Fibroblast of skin of left biceps (primary cell): ENCODE measurements at places on chromosomes 1 and 21.

DNA sequence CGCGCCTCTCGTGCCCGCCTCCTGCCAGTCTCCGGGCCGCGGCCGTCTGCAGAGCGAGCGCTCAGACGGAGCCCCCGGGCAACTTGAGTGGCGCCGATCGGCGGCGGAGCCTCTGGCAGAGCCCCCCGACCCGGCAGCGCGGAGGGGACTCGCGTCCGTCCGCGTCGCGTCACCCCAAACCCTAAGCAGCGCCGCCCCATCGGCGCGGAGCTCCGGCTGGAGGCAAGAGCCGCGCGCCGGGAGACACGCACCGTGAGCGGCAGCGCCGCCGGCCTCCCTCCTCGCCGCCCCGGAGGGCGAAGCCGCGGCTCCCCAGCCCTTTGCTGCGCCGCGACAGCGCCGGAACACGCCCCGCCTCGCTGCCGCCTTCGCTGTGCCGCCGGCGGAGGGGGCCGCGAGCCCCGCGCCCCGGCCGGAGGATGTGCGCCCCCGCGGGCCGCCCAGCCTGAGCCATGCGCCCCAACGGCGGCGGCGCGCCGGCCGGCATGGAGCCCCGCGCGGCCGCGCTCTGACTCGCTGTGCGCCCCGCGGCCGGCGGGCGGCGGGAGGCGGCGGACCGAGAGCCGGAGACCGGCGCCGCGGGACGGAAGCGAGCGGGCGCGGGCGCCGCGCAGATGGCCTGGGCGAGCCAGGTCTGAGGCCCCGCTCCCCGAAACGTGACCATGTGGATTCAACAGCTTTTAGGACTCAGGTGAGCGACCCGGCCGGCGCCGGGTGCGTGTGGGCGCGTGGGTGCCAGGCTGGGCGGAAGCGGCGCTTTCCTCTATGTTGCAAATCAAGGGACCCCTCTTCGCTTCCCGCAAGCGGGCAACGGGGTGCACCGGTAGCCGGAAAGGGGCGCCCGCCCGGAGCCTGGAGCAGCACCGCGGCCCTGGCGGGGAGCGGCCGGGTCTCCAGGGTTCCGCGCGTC is 610 bp downstream of the AJAP1 start:
- no peak for DNase-seq

DNA sequence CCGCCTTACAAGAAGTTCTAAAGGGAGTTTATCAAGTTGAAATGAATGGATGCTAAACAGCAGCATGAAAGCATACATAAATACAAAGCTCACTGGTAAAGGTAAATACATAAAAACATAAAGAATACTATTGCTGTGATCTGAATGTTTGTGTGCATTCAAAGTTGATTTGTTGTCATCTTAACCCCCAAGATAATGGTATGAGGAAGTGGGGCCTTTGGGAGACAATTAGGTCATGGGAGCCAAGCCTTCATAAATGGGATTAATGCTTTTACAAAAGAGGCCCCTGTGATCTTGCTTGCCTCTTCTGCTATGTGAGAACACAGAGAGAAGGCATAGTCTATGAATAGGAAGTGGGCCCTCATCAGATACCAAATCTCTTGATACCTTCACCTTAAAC is 209.0 kb upstream of the SAMSN1 start:
- DNase-seq: no peak

DNA sequence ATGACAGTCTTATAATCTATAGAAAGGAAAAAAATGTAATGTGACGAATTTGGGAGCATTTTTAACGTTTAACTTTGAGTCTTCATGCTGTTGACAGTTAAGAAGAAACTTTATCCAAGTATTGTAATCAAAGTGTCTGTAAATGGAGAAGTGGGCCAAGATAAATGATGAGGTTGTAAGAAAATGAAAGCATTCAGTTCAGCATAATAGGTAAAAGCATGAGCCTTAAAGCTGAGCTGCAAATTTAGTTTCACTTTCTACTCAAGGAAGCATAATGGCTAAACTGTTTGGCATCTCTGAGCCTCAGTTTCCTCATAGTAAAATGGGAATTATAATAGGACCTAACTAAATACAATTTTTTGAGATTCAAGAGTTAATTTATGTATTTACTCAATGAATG is 1554.8 kb downstream of the KCNT2 start:
- no peak for DNase-seq

DNA sequence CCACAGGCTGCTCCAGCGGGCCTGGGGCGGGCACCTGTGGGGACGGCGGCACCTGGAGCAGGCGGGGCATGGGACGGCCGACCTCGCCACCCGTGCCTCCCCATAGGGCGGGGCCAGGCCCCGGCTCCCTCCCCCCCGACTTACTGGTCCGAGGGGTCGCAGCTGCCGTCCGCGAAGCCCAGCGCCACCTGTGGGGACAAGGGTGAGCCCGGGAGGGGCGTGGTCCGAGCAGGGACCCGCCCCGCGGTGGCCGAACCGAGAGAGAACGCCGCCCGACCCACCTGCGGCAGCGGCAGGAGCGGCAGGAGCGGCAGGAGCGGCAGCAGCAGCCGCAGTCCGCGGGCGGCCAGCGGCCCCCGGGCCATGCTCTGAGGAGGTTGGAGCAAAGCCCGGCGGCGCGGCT is at the start of gene TMEM52:
TSS of gene TMEM52 (minus strand) at position 379 of the 403 bp plus-strand sequence. CDS start at position 365, 14 bp downstream.
- DNase-seq: no peak

- DNase-seq: peak; percentile 67
Observed at GRCh38 chr1:162905174-162906158, 44.5 kb upstream of the CCDC190 start.

- no peak for DNase-seq
Observed at GRCh38 chr1:153348511-153349362, at the start of gene PGLYRP4. TSS of gene PGLYRP4 (minus strand) at chr1:153348841. CDS start at chr1:153347932, 909 bp downstream.

DNA sequence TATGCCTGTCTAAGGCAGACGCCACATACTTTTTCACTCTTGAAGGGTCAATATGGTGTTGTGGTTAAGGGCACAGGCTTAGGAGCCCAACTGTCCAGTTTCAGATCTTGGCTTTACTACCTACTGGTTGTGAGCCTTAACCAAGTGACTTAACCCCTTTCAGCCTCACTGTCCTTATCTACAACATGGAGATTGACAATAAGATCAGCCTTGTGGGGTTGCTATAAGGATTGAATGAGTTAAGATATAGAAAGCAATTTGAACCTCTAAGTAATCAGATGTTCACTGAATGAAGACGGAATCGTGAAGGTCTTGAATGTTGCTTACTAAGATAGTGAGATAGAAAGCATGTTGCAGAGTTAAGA is 121.3 kb upstream of the JUN start:
- no peak for DNase-seq

DNA sequence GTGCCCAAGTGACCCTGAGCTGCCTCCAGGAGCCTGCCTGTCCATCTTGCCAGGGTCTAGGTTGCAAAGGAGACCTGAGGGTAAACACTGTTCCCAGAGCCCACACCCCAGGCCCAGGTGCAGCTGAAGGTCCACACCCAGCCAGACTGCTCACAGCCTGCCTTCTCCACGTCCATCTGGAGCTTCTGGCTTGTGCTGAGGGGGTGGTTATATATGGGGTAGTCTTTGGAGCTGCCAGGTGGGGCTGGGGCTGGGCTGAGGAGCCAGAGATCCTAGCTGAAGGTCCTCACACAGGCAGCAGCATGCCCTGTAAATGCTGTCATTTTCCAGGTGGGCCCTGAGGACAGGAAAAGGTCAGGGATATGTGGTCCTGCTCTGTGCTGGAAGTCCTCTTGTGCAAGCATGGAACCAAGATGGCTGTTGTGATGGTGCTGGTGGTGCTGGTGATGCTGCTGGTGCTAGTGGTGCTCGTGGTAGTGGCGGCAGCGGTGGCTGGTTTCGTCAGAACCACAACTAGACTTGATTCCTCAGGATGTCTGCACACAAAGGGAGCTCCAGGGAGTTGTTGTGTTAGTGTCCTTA is 182.7 kb downstream of the MATN1 start:
- DNase-seq: no peak

DNA sequence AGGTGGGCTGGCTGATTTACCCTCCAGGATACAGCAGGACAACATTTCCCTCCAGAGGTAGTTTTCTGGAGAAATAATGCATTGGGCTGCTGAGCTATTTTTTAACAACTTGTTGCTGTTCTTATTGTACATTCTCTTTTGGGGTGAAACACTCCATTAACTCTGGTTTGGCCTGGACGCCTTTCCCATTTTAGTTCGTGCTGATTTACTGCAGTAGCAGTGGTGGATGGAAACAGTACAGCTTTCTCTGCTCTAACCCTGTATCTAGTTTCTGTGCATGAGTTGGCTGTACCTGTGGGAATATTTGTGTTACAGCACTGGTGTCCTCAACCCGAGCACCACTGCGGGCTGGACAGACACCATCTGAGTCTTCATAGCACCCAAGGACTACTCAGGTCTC is 325.3 kb downstream of the ASTN1 start:
- no peak for DNase-seq

- no peak for DNase-seq
Observed at GRCh38 chr1:92960395-92961130, 699 bp downstream of the DIPK1A start.

DNA sequence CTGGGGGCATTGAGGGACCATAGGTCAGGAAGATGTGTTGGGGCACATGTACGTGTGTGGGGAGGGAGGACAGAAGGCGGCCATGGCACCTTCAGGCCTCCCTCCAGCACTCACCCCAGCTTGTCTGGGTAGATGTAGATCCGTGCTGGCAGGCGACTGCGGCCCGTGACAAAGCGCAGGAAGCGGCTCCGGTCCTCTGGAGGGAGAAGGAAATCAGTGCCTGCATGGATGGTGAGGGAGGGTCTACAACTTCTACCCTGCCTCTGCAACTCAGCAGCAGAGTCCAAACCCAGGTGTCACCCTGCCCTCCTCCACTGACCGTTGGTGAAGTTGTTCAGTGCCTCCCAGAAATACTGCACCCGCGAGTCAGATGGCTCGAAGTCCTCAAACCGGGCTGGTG is 7.4 kb downstream of the HECTD3 start:
- DNase-seq: no peak

- DNase-seq: no peak
Observed at GRCh38 chr1:50750021-50750619, 209.9 kb downstream of the FAF1 start.

GRCh38 chr21:17257784-17258183 is 255.1 kb upstream of the CXADR start:
- DNase-seq: no peak

- no peak for DNase-seq
Observed at GRCh38 chr1:1593834-1594601, 5.9 kb downstream of the FNDC10 start.

DNA sequence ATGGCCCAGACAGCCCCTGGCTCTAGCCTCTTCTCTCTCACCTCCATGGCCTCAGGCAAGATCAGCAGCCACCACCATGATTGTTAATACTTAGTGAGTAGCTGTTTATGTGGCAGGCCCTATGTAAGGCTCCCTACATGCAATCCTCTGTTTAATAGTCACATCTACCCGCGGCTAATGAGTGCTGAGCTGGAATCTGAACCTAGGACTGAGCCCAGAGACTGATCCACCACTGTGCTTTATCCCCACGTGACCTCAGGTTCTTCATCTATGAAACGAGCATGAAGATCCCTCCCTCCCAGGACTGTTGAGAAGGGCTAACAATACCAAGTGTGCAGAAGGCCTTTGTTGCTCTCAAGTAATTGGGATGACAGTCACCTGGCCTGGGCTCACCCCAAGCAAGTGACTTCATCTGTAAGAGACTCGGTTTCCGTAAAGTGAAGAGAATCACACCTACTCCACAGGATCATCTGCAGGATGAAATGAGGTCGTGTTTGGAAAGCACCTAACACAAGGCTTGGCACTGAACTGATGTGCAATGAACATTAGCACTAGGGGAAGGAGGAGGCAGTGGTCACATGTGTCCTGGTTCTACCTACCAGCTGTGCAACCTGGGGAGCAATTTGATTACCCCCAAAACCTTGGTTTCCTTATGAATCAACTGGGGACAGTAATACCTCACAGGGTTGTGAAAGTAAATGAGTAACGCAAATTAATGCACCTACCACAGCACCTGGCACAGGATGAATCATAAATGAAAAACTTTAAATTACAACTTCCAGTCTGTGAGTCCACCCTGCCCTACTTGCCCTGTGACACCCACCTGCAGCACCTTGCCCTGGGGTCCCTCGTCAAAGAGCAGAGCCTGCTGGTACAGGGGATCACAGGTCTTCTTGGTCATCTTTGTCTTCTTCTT is 37.2 kb downstream of the RIMS3 start:
- DNase-seq: no peak

- no peak for DNase-seq
Observed at GRCh38 chr1:110049801-110050601, 15.6 kb downstream of the STRIP1 start.

DNA sequence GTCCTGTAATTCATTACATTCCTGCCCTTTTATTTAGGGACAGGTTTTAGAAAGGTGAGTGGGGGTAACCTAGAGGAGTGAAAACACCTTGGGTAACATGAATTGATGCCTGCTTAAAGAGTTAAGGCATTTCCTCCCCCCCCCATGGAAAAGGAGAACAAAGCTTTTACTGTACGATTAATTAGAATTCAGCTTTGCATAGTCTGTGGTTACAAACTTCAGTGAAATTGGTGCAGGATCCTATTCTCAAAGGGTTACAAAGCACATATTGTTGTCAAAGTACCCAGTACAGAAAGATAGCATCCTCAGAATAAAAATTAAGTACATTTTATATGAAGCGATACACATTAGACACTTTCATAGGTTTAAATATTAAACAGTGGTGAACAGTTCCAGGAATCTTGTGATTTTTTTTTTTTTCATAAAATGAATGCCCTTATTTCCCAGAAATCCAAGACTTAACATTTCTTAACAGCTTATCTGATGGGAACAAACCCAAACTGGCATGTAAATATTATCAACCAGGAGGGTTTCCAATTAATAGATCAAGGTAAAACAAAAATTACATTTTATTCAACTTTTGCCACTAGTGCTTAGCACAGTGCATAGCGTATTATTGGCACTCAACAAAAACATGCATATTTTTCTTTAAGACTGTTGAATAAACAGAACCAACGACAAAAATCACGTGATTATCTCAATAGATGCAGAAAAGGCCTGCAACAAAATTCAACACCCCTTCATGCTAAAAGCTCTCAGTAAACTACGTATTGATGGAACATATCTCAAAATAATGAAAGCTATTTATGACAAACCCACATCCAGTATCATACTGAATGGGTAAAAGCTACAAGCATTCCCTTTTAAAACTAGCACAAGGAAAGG is 172.7 kb downstream of the PDE4B start:
- no peak for DNase-seq

DNA sequence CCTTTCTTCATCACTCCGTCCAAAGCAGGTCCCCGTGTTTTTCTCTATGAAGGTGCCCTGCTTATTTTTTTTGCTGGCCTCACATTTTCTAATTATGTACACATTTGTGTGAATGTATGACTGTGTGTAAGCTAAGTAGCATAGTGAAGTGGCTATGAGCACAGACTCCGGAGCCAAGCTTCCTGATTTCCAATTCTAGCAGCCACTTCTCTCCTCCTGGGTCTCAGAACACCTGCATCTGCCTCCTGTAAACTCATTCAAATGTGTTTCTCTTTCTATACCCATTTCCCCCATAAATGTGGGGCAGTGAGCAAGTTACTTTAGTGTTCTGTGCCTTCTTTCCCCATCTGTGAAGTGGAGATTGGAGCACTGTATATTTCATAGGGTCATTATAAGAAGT is 2.1 kb downstream of the SLAMF6 start:
- no peak for DNase-seq

GRCh38 chr1:78587211-78587610 is 33.0 kb upstream of the IFI44L start:
- no peak for DNase-seq

GRCh38 chr1:65846866-65847265 is 54.2 kb downstream of the PDE4B start:
- no peak for DNase-seq

- peak; percentile 28 for DNase-seq
Observed at GRCh38 chr1:20063861-20064292, 6.1 kb upstream of the PLA2G5 start.
